ENCODE measurements at places on chromosomes 6 and 20.
A peak's percentile ranks its signal among the peaks of the same experiment; 100 is the strongest.

- DNase-seq: no peak
Observed at GRCh38 chr6:131524695-131525336, 48.2 kb upstream of the ARG1 start.

DNA sequence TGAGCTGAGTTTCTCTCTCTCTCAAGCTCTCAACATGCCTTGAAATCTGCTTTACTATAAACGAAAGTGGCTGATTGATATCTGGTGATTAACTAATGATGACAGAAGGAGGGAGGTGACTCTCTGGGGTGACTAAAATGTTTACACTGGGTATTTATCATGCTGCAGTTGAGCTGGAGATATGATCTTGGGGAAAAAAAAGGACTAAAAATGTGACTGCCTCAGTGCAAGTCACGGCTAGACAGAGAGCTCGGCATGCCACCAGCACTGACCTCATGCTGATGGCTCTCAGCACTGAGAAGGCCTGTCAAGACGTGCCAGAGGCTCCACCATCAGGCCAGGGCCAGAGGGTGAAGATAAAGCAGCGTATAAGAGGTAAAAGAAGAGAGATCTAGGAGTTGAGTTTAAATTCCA lies 103.1 kb upstream of the SPACA1 start:
- peak; percentile 87 for DNase-seq

DNA sequence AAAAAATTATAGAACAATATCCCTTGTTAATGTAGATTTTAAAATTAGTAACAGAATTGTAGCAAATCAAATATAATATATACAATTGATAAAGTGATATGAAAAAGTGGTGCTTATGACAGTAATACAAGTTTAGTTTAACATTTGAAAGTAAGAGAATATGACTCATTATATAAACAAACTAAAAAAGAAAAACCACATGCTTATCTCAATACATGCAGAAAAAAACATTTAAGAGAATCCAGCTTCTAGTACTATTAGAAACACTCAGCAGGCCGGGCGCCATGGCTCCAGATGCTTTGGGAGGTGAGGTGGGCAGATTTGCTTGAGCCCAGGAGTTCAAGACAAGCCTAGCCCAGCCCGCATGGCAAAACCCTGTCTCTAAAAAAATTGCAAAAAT lies 60.7 kb upstream of the LAMA2 start:
- no peak for DNase-seq

GRCh38 chr20:8094415-8094818 lies 37.6 kb upstream of the PLCB1 start:
- peak; percentile 78 for DNase-seq

- no peak for DNase-seq
Observed at GRCh38 chr6:158999154-158999665, 792 bp downstream of the RSPH3 start.

DNA sequence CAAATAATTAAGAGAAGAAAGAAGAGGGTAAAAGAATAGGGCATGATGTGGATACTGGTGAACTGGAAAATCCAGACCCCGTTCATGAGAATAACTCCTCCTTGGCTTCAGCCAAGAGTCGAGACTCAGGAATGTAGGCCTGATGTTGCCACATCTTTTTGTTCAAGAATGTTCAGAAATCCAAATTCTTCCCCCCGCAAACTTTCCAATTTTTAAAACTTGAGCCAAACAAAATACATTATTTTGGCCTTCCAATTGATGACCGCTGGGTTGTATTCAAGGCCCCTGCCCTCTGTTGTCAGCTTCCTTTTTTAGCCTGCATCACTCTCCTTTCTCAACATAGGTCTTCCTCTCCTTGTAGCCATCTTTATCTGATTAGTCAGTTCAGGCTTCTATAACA lies 106.1 kb downstream of the TNFAIP3 start:
- DNase-seq: no peak

- DNase-seq: peak; percentile 71
Observed at GRCh38 chr6:17705778-17706579, 746 bp downstream of the NUP153 start.

DNA sequence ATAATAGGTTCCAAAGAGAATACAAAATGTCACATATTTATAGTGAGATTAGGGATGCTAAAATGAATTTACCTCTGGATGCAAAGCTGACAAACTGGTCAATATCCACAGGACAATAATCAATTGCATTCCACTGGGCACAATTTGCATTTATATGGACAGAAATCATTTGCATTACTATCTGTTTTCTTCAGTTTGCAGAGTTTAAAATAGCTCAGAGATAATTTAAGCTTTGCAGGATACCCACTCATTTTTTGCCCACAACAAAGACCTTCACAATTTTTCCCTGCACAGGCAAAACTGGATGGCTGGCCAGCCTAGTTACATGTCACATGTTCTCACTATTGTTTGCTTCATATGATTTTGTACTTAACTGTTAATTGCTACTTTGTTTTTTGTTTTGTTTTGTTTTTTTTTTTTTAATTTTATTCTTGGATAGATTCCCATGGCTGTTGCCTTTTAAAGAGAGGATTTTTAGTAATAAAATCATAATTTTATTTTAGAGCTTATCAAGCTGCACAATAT lies 483.5 kb downstream of the UTRN start:
- DNase-seq: peak; percentile 36

GRCh38 chr20:3590164-3590563 lies 73.0 kb downstream of the GFRA4 start:
- no peak for DNase-seq

GRCh38 chr6:79609225-79609595 lies 21.9 kb upstream of the SH3BGRL2 start:
- DNase-seq: no peak

DNA sequence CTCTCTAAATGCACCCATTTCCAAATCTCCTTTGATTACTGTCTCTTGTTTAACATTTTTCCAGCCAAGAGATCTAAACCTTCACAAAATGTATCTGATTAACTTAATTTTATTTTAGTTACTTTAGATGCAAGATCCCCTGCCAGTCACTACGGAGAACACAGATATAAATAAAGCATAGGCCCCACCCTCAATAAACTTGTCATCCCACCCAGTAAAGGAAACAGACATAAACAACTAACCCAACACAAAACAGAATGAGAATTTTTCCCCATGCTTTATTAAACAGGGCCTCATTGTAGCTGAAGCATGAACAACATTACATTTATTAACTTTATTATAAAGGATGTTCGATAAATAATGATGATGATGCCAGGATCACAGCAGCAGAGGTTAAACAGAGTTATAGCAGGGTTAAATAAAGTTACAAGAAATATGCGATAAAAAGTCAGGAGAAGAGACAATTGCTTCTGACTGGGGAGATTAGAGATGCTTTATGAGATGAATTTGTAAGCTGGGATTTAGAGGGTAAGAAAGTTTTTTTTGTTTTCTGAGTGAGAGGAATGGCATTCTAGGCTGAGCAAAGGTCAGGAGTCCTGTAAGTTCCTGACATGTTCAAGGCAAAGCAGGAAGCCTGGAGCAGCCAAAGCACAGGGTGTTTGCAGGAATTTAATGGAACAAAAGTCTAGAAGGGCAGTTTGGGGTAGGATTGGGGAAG lies 41.1 kb downstream of the TFAP2A start:
- DNase-seq: peak; percentile 45

DNA sequence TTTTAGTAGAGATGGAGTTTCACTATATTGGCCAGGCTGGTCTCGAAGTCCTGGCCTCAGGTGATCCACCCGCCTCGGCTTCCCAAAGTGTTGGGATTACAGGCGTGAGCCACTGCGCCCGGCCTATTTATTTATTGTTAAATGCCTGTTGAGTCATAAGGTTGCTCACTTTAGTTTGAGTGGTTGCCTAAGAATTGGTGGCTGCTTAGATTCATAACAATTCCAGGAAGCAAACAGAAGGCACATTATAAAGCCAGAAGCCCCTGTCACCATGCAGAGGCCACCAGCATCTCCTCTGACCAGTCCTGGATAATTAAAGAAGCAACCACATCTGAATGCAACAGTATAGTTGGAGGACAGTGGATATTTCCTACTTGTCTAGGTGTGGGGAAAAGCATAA lies 24.0 kb upstream of the ARMH2 start:
- no peak for DNase-seq

All from umbilical cord (tissue), 2 donors.